ENCODE measurements at places on chromosomes 6 and 20.

GRCh38 chr6:133240511-133241085 lies 559 bp upstream of the EYA4 start:
- DNase-seq = no peak

DNA sequence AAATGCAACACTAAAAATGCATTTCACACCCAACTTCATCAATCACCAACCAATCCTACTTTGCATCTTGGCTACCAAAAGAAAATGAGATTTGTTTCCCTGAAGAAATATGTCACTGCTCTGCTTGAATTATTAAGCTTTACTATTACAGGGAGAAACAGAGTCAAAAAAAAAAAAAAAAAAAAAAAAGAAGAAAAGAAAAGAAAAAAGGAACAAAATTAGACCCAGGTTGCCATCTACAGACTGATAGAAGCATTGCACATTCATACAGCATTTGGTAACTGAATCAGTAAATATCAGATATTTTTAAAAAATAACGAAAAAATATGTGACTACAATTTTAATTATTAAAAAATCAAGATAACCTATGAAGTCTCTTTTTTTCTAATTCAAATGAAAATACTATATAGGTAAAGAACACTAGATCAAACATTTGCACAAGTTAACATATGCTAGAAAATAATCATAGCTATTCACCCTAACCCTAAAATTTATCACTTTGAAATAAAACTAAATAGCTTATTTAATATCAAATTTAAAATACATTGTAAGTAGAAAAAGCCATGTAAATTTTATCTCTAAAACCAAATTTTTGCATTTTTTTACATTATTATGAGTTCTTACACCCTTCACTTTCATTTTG lies 83.3 kb downstream of the DCDC2 start:
- no peak for DNase-seq

- no peak for DNase-seq
Observed at GRCh38 chr6:124757560-124757959, 204.7 kb upstream of the RNF217 start.

DNA sequence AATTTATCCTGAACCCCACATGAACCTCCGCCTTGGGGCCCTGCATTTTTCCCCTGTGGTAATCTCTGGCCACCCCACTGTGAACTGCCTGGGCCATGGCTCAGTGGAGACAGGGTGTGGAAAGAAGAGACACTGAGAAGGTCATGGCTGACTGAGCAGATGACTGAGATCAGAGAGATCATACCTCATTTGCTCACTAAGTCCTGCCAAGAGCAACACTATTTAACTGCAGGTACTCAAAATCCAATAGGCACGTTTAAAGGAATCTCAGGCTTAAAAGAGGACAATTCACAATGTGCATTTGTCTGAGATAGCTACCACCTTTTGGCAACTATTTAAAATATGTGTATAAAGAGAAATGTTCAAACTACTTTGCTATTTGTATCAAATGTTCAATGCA lies 305.0 kb downstream of the GMDS start:
- no peak for DNase-seq

- DNase-seq = no peak
Observed at GRCh38 chr20:49704932-49705336, 8.7 kb downstream of the B4GALT5 start.

GRCh38 chr6:69294407-69294806 lies 502.4 kb downstream of the LMBRD1 start:
- no peak for DNase-seq

DNA sequence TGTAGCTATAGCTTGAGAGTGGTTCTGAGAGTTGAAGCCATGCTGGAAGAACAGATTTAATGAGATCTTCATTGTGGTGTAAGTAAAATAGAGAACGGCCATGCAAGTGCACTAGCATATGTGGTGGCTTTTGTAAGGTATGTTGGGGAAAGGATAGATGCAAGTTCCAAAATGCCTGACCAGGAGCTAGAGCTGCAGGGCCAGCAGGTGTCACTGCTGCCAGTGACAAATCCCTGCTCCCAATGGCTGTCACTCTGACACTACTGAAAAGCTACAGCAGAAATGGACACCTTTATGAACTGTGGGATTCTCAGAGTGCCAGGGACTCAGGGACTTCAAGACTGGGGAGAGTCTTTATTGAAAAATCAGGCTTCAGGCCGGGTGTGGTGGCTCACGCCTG lies 23.1 kb upstream of the VIP start:
- no peak for DNase-seq

DNA sequence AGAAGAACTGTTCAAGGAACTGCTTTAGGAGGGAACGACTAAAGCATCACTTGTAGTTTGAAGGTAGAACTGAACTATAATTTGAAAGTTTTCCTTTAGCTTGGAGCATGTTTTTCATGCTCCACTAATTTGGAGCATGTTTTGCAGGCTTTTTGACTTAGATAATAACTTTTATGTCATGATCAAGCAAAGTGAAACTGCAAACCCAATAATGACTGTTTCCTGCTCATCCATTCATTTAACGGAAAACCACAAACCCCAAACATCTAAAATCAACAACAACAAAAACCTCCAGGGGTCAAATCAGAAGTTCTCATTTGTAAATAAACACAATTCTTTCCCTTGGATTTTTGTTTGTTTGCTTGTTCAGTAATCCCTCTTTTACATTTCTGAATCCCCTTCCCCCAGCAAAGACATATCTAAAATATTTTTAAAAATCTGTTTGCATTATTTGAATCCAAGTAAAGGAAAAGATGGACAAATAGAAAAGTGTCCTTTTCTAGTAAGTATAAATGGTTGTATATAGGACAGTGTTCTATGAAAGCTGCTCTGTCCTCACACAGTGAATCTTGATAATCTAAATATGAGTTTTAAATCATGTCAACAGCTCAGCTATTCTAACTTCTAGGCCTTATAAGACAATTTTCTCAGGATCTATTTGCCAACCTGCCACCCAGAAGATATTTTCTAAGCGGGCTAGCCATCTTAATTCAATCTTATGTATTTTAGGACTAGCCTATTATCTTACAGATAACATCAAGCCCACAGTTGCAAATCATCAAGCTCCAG lies 2.6 kb downstream of the SIM1 start:
- DNase-seq = no peak

DNA sequence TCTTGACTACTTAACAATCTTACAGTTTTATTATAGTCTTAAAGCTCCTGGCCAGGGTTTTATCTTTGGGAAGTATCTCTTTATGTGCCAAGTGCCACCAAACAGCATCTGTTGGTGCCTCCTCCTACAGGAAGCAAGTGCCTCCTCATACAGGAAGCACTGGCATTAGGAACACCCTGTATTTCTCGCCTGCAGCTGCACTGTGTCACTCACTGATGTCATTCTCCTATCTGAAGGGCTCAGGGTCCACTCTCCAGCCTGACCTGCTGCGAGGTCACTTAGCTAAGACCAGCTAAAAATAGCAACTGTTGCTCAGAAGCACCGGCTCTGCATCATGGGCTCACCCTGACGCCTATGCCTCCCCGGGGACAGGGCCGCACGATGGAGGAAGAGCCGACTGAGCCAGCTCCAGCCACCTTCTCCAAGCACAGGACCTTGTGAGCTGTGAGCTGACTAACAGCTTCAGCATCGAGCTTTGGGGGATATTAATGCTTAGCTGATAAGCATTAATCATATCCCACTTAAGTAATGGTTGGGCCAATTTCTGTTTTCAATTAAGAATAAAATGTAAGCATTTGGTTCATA lies 66.3 kb upstream of the CD93 start:
- peak; percentile 38 for DNase-seq

DNA sequence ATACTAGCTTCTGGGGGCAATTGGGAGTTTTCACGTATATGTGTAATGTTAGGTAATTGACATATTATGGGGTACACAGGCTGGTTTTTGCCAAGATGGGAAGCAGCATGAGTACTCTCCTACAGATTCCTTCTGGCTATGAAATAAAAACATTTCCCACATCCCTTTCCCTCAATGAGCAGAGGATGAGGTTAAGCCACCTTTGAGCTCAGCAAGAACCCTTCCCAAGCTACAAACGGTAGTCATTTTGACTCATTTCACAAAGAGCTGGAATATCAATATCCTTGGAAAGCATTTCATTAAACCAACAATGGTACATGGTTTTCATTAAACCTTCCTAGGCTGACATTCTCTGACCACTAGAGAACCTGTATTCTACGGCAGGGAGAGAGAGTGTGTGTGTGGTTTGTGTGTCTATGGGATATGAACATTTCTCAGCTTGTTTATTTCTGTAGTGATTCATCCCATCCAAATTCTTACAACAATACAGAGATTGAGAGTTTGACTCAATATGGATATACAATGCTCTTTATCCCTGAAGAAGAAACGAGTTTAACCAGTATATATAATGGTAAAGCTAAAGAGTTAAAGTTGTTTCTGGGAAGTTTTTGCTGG lies 119.5 kb downstream of the ARHGAP18 start:
- peak; percentile 93 for DNase-seq

DNA sequence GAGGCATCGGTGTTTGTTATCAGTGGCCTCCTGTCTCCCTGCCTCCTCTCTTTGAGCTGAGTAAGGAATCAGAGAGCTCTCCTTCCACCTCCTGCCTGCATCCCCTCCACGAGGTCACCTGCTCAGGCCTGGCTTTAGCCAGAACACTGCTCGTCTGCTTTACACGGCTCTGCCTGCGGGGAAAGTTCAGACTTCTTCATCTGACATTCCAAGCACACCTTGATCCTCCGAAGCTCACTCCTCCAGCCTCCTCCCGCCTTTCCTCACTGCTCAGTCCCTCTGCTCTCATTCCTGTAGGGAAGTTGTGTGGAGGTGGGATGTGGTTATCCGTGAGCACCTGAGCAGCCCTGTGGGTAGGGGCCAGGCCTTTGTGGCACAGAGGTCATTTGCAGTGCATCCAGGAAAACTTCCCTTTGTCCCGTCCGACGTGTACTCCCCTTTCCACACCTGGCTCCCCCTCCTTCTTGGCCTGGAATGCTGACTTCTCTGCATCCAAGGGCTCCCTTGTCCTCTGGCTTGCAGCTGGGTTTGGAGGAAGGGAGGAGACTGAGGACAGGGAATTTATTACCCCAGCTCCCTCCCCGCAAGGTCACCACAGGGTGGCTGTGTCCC lies 12.8 kb upstream of the CCDC167 start:
- no peak for DNase-seq

DNA sequence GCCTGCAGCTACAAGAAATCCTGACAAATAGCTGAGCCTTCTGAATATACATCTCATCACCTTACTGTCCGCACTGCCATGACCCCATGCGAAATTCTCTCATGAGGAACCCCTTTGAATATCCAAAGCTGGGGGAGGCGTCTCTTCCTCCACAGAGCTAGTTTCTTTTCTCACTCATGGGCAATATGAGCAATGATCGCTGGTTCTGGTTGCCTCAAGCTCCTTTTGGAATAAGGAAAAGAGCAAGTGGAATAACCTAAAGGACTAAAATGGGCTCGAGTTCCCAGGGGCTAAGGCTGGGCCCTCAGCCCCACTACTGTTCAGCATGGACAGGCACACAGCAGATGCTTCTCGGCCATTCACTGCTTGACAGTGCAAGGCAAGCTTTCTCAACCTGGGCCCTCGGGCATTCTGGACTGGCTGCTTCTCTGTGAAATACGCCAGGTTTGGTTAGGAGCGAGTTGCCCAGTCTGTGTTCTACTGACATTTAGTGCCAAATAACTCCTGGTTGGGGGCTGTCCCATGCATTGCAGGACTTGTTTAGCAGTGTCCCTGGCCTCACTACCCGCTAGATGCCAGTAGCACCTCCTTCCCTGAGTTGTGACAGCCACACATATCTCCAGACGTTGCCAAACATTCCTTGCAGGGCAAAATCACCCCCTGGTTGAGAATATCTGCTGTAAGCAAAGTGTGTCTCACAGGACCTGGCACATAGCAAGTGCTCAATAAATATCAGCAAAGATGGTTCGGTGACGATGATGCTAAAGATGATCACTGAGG lies 156.8 kb downstream of the CEBPB start:
- no peak for DNase-seq

- no peak for DNase-seq
Observed at GRCh38 chr6:156808287-156808686, 31.1 kb downstream of the ARID1B start.

- peak; percentile 8 for DNase-seq
Observed at GRCh38 chr20:46027245-46027853, 1.7 kb upstream of the SLC12A5 start.

- peak; percentile 16 for DNase-seq
Observed at GRCh38 chr6:109794201-109794923, 103.3 kb downstream of the FIG4 start.

DNA sequence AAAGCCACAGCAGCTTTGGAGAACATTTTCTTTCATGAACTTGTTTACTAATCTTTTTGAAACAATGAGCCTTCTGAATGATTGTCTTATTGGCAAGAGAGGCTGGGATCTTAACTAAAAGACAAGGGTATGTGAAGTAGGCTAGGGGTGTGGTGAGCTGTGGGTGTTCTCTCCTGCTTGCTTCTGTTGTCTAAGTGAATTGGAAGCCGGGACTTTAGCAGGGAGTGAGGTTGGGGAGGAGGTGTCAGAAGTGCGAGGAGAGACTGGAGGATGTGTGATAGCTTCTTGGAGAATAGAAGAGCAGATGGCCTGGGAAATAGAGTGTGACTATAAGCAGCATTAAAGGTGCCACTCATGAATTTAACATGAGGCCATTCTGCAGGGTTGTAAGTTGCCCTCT lies 562.8 kb downstream of the UTRN start:
- no peak for DNase-seq

GRCh38 chr20:56004007-56004406 lies 1.3 kb downstream of the CBLN4 start:
- DNase-seq = no peak

DNA sequence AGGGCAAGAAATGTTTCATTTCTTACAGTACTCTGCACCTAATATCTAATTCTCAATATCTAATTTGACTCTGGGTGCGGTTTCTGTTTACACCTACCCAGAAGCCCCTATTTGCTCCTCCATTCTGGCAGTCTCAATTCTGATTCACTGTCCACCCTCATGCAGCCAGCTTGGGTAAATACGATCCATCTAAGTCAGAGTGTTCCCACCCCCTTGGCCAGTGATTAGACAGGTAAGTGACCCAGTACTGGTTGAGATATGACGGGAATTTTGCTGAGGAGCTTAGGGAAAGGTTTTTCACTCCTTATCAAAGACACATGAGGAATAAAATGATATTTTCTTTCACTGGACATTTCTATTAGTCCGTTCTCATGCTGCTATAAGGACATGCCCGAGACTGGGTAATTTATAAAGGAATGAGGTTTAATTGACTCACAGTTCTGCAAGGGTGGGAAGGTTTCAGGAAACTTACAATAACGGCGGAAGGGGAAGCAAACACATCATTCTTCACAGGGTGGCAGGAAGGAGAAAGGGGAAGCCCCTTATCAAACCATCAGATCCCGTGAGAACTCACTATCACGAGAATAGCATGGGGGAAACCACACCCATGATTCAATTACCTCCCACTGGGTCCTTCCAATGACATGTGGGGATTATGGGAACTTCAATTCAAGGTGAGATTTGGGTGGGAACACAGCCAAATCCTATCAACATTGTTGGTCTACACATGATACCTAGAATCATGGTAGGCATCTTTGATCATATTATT lies 29.4 kb downstream of the GLO1 start:
- DNase-seq = no peak
